Stimulated activated CD8-positive, alpha-beta memory T cell treated with anti-CD3 and anti-CD28 coated beads, Interleukin-12 subunit alpha, Interleukin-12 subunit beta, amount 100 ng/mL, for 4 hours (primary cell): ENCODE measurements at places on chromosomes 3 and 15.
A peak's percentile ranks its signal among the peaks of the same experiment; 100 is the strongest.

- no peak for DNase-seq
Measured at GRCh38 chr3:9563851-9564250, 10.2 kb upstream of the LHFPL4 start.

- peak; percentile 36 for DNase-seq
Measured at GRCh38 chr15:98650417-98651035, 2.2 kb downstream of the IGF1R start.

DNA sequence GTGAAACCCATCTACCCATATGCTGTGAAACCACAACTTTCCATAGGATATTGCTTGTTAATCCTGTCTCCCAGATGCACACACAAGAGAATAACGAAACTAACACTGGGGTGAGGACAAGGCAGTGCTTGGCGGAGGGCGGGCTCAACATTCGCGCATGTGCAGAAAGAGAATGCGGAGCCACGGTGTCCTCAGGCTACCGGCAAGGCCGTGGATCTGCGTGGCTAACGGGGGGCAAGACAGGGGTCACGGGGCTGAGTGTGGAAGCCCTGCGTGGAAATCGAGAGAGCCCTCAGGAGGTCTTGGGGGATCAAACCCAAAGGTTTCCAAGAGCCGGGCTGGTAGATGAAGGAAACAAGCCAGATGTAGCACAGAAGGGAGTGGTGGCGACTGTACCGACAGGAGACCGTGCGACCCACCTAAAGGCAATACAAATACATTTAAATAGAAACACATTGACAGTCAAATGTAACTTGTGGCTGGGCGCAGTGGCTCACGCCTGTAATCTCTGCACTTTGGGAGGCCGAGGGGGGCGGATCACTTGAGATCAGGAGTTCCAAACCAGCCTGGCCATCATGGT lies 48.5 kb upstream of the TRA2B start:
- DNase-seq, result no peak

DNA sequence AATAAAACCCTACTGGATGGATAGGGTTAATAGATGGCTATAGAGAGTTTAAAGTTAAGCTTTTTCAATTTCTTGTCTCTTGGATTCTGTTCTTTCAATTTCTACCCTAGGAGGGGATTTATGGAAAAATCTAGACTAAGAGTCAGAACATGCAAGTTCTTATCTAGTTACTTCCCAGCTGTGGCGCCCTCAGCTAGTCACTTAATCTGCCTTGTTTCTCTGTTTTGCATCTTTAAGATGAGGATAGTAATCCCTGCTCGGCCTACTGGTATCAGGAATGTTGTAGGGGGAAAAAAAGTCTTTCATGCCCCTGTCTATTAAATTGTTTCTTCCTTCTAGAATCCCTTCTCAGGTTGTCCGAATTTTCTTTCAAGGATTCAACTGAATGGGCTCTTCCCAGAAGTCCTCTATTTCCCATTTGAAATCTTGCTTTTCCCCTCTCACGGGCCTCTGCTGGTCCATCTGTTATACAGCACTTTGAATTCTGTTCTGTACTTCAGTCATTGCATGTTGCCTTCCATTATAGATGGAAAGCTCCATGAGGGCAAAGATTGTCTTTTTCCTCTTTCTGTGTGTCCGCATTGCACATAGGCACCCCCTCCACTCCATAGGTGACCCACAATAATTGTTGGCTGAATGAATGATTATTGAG lies 4.4 kb downstream of the KCTD6 start:
- DNase-seq, result no peak

GRCh38 chr3:85161544-85161943 lies 202.8 kb downstream of the CADM2 start:
- no peak for DNase-seq

DNA sequence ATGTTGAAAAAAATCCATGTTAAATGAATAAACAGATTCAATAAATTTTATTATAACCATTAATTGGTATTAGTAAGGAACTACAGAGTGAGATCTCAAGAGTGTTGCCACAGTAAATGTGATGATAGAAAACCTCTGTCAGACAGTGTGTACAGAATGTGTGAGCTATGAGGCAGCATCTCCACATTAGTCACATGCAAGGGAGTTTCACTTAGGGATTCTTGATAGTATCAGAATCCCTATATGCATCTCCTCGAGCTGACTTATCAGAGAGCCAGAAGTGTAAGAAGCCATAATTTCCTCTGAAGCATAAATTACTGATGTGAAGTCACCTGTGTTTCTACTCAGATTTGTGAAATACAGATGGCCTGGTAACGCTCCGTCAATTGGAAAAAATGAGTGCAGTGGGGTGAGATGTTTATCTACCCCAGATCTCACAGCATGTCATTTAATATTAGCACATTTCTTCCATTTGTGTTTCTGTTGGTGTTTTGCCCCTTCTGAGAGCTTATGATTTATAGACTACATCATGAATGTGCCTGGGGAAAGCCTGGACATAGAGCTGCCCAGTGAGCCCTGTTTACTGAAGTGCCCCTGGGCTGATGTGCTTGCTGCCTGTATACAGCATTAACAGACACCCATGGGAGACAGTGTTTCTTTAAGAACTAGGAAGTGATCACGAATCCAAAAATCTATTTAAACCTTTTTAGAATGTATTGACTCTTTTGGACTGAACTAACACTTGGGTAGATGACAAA lies 262.4 kb downstream of the CPNE4 start:
- no peak for DNase-seq

DNA sequence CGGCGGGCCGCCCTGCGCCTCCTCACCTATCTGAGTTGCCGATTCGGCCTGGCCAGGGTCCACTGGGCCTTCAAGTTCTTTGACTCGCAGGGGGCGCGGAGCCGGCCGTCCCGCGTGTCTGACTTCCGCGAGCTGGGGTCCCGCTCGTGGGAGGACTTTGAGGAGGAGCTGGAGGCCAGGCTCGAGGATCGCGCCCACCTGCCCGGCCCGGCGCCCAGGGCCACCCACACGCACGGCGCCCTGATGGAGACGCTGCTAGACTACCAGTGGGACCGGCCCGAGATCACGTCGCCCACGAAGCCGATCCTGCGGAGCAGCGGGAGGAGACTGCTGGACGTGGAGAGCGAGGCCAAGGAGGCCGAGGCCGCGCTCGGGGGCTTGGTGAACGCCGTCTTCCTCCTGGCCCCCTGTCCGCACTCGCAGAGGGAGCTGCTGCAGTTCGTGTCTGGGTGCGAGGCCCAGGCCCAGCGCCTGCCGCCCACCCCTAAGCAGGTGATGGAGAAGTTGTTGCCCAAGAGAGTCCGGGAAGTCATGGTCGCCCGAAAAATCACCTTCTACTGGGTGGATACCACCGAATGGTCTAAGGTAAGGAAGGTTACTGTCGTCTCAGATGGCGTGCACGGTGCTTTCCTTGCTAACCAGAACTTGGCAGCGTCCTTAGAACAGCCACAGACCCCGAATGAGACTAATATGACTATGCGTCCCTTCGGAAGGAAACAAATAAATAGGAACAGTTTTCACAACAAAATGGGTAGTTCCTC lies 567 bp downstream of the TICRR start:
- no peak for DNase-seq

- no peak for DNase-seq
Measured at GRCh38 chr15:98720031-98720430, 71.7 kb downstream of the IGF1R start.

GRCh38 chr15:96303503-96304056 lies 26.9 kb upstream of the NR2F2 start:
- no peak for DNase-seq

- DNase-seq, result no peak
Measured at GRCh38 chr15:78408355-78408640, 29.7 kb upstream of the IREB2 start.

DNA sequence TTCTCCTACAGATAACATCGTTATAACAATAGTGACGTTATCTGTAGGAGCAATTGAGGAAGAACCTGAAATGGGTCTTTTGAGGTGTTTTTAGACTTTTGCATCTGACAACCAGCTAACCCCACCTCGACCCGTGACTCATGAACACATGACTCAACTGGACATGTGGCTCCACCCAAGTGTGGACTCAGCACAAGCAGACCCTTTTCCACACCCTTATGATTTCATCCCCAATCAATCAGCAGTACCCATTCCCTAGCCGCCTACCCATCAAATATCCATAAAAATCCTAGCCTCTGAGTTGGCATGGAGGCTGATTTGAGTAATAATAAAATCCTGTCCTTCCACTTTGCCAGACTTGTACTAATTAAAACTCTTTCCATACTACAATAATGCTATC lies 255.4 kb downstream of the ARPP21 start:
- no peak for DNase-seq
